Hypothalamus (tissue), 51 donors: ENCODE measurements at places on chromosomes 12 and 14.

DNA sequence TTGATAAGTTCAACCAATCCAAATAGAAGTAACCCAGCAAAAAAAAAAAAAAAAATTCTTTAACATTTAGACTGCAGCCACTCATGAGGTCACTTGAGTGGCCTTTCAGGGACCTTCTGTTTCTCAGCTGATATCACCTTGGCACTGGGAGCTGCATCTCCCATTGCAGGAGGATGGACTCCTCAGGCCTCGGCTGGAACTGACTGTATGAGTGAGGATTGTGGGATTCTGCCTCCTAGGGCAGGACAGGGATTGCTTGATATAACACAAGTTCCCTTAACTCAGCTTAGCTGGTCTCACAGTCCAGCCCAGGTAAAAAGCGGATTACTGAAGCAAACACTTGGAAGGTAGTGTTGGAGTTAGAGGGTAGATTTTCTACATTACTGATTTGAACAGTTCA is 3.5 kb upstream of the GUCY2C start:
- no peak for DNase-seq

- DNase-seq: no peak
Measured at GRCh38 chr12:76942267-76942666, 63.4 kb upstream of the CSRP2 start.

DNA sequence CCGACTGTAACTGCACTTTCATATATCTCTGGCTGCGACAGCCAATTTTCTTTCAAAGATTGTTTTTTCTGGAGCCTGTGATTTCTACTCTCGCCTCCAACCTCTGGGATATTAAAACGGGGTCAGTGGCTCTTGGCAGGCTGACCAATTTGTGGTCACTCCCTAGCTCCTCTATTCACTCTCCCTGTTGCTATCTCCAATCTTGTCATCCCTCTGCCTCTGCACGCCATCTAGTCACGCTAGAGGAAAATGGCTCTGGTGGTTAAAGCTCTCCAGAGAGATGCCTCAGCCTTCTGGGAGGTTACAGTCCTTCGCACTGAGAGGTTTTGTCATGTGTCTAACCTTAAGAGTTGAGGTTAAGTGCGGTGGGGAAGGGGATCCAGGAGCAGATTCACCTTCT is 59.8 kb upstream of the CISTR start:
- no peak for DNase-seq

- DNase-seq: no peak
Measured at GRCh38 chr12:13130981-13131380, 27.5 kb upstream of the GSG1 start.

DNA sequence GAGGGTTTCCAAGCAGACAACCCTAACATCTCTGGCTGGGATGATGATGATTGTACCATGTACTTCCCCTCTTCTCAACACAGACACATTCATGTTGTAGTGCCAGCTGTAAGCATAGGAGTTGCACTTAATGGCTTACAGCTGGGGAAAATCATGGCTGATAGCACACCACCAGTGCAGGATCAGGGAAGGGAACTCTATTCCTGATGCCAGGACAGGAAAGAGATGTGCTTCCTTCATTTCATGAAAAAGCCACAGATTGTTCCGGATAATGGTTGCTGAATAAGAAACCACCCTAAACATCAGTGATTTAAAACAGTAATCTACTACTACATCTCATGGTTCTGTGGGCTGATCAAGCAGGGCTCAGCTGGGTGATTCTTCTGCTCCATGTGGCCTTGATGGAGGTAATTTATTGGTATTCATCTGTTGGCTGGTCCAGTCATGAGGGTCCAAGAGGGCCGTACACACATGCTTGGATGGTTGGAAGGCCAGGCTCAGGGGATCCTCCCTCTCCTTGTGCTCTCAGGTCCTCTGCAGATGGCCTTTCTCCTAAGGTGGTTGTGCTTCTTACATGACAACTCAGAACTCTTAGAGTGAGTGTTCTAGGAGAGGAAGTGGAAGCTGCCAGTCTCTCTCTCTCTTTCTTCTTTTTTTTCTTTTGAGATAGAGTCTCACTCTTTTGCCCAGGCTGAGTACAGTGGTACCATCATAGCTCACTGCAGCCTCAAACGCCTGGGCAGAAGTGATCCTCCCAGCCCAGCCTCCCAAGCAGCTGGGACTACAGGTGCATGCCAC is 16.5 kb downstream of the TRAF3 start:
- no peak for DNase-seq

- no peak for DNase-seq
Measured at GRCh38 chr14:46988312-46988711, 336.7 kb upstream of the RPL10L start.

DNA sequence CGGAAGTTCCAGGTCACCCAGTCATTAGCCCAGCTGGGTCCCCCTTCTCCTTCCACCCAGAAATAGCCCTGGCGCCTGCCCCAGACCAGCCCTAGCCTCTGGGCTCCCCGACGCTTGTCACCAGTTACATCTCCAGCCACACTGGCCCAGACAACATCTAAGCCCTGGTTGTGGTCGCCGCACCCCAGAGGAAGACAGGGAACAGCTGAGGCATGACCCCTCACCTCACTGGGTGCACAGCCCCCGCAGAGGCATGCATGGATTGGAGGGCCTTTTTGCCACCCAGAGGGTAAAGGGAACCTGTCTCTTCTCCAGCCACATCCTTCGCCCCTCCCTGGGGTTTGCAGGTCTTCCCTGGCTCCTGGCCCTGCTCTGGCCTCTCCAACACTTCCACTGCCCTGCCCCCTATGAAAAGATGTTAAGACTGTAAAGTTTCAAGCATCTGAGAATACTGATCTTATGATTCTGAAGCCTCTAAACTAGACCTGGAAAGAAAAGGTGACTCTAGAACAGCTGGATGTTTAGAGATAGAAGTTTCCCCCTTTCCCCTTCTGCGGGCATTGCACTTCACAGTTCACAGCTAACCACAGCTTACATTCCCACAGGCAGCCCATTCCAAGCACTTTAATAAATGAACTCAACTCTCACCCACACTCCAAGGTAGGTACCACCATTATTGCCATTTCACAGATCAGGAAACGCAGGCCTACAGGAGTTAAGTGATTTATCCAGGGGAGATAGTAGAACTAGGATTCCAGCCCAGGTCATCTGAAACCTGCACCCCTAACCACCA is 14.7 kb downstream of the TMEM119 start:
- DNase-seq: no peak

GRCh38 chr14:90274019-90274418 is 17.7 kb downstream of the PSMC1 start:
- no peak for DNase-seq

GRCh38 chr14:50758305-50758704 is 72.7 kb downstream of the NIN start:
- no peak for DNase-seq

GRCh38 chr12:63826006-63826585 is 18.4 kb upstream of the SRGAP1 start:
- DNase-seq: no peak

GRCh38 chr14:92401561-92401960 is 78.6 kb downstream of the SLC24A4 start:
- no peak for DNase-seq

DNA sequence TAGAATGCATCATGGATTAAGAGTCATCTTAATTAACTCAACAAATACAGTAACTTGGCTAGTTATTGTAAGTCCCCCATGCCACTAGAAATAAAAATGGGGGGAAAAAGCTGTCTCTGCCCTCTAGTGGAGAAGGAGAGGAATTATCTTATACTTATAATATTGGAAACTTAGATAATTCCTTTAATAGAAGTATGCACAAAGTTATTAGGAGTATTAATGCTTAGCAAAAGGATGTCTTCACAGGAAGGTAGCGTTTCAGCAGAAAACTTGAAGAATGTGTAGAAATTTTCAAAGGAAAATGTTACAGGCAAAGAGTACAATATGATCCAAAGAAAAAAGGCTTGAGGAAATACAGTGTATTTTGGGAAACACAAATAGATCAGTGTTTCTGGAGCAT is 19.8 kb downstream of the OR5AU1 start:
- no peak for DNase-seq

GRCh38 chr12:127970491-127970890 is 296.5 kb upstream of the TMEM132C start:
- DNase-seq: no peak

- no peak for DNase-seq
Measured at GRCh38 chr12:12214201-12214600, 52.6 kb downstream of the LRP6 start.

- no peak for DNase-seq
Measured at GRCh38 chr14:79011091-79011919, 841.1 kb downstream of the NRXN3 start.

- no peak for DNase-seq
Measured at GRCh38 chr14:57834001-57834598, 31.8 kb downstream of the SLC35F4 start.

- DNase-seq: no peak
Measured at GRCh38 chr14:35332517-35333263, 40.5 kb downstream of the PSMA6 start.
